Amniotic stem cell (primary cell): ENCODE measurements at places on chromosomes 1 and 21.

GRCh38 chr1:52460694-52461093 lies 56.3 kb downstream of the PRPF38A start:
- DNase-seq, result peak; percentile 36

DNA sequence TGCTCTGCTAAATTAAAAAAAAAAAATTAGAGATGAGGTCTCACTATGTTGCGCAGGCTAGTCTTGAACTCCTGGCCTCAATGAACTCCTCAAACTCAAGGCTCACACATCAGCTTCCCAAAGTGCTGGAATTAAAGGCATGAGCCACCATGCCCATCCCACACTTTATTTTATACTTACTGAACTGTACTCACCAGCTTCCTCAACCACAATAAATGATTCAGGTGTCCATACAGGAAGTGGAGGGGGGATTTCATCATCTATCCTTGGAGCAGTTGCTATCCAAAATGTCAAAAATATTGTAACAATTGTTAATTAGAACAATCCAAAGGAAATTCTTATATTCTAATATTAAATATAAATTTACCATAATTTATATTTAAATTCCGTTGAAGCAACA lies 22.4 kb upstream of the RSBN1 start:
- DNase-seq, result no peak

GRCh38 chr1:183654706-183655105 lies 1.6 kb upstream of the APOBEC4 start:
- no peak for DNase-seq

GRCh38 chr21:35376406-35377135 lies 327.5 kb upstream of the RUNX1 start:
- DNase-seq, result no peak

GRCh38 chr1:237760951-237761350 lies 129.8 kb downstream of the ZP4 start:
- no peak for DNase-seq

DNA sequence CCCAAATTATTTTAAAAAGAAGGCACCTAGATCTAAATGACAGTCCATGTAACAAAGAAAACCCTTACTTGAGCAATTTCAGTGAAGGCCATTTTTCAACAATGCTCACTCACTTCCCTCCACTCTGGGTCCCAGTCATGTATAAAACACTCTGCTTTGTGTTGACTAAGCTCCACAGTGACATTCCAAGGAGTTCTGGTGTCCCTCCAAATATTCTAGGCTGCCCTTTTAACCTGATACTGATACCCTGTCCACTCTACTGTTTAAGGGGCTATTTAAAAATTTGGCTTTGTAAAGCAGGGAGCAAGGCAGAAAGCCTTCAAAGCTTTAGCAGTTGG lies 73.6 kb downstream of the GNG12 start:
- DNase-seq, result no peak

DNA sequence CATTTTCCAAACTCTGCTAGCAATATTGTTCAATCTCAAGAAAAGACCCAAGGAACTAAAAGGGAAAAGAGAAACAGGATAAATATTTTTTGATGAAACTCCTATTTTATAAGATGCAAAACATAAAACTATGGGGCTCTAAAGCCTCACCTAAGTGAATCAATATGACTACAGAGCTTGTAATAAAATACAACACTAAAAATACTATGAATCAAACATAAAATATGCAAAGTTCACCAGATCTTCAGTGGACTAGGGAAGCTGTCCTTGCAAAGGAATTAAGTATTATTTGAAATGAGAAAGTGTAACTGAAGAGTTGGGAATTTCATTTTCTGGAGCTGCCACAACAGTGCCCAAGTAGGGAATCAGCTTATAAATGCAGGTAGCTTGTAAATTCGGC lies 124.5 kb downstream of the CRB1 start:
- DNase-seq, result no peak

DNA sequence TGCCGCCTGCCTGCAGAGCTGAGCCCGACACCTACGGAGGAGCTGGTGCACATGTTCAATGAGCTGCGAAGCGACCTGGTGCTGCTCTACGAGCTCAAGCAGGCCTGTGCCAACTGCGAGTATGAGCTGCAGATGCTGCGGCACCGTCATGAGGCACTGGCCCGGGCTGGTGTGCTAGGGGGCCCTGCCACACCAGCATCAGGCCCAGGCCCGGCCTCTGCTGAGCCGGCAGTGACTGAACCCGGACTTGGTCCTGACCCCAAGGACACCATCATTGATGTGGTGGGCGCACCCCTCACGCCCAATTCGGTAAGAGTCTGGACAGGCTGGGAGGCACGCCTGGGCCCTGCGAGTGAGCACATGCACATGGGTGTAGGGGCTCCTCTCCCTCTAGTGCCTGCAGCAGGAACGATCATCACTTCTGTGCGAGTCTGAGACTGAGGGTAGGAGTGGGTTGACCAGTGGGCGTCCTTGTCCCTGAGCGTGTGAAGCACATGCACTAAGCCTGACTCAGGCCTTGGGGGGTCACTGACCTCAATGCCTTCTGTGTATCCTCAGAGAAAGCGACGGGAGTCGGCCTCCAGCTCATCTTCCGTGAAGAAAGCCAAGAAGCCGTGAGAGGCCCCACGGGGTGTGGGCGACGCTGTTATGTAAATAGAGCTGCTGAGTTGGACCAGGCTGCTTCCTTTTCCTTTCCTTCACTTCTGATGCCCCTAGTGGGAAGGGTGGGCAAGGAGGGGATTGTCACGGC lies 6.9 kb downstream of the DMAP1 start:
- DNase-seq, result no peak

GRCh38 chr1:206512851-206513180 lies 5.5 kb downstream of the RASSF5 start:
- no peak for DNase-seq

GRCh38 chr1:212487774-212488435 lies 55.2 kb downstream of the NENF start:
- DNase-seq, result no peak

DNA sequence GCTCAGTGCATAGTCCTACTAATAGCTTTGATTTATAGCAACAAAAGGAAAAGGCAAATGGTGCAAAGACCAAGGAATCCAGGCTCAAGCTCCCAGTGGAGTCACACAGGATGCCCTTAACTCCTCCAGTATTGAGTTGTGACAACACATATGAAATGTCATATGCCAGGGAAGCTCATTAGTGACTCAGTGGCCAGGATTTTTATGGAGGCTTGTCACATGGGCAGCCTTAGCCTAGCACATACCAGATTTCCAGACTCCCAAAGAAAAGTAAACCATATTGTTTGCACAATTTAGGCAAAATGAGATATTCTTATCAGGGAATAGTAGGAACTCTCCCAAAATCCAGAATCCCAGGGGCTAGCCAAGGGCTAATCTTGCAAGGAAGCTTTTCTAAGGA lies 129.2 kb downstream of the MAGI3 start:
- DNase-seq, result no peak

DNA sequence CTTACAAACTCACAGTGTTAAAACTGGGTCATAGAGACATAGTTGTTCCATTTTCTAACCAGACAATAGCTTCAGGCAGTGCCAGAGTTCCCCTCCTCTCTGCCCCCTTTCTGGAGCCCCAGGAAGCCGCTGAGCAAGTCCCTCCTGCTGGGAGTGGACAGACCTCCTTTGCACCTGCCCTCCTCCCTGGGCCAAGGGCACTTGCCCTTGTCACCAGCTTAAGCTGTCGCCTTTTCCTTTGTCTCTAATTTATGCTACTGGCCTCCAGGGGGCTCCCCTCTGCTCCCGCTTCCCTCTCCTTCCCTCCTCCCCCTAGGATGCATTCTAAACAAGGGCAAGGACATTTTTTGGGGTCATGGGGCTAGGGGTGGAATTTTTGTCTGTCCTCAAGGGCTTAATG lies 182.4 kb downstream of the MIS18A start:
- DNase-seq, result no peak

- no peak for DNase-seq
Measured at GRCh38 chr1:185328255-185328654, 11.2 kb upstream of the IVNS1ABP start.

DNA sequence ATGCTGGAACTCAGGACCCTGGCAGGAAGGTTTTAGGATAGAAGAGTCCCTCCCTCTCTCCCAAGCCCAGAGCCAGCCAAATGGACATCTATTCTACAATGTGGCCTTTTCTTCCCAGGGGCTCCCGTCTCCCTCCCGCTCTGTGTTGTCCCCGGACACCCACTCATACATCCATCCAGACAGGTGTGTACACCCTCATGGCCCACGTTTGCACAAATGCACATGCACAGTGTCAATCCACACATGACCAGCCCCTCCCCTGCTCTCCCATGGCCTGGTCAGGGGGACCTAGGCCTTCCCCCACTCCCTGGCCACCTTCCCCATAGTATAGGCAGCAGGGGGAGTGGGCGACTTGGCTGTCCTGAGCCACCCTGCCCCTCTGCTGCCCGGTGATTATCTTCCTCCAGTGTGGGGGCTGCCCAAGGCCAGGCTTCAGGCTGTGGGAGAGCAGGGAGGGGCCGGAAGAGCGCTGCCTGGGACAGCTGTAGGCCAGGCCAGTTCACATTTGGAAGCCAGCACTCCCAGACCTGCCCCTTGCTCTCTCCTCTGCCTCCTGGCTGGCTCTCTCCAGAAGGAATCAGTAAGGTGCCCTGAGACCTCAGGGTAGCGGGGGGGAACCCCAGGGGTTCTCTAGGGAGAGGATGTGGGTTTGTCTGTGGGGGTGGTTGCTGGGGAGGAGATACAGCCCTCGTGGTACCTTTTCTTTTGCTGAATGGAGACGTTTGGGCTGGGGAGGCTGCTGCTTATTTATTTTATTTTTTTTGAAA lies 4.1 kb upstream of the PTPN7 start:
- no peak for DNase-seq

- no peak for DNase-seq
Measured at GRCh38 chr1:223628233-223629125, 37.0 kb downstream of the CAPN8 start.

- DNase-seq, result no peak
Measured at GRCh38 chr1:87785386-87785785, 456.7 kb downstream of the LMO4 start.
